ENCODE measurements at places on chromosomes 13 and 19.

- DNase-seq, result no peak
These were observed 7.0 kb upstream of the SEMA6B start for GRCh38 chr19:4566402-4567051.

DNA sequence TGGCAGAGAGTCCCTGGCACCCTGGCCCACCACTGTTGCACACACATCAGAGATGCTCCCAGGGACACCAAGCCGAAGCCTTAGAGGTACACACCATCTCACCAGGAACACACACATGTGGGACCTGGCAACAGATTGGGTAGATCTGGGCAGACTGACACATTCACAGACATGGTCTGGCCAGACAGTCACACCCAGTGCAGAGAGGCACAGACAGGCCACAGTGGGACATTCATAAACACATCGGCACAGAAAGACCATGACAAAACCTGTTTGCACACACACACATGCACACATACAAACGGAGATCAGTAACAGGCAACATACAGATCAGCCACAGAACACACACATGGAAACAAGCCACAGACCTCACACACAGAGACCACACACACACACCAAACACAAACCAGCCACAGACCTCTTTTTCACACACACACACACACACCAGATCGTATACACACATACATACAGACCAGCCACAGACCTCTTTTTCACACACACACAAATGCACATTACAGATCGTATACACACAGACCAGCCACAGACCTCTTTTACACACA is 6.3 kb upstream of the JUNB start:
- no peak for DNase-seq

- peak; percentile 40 for DNase-seq
These were observed 69.8 kb downstream of the SIAH3 start for GRCh38 chr13:45781553-45782326.

DNA sequence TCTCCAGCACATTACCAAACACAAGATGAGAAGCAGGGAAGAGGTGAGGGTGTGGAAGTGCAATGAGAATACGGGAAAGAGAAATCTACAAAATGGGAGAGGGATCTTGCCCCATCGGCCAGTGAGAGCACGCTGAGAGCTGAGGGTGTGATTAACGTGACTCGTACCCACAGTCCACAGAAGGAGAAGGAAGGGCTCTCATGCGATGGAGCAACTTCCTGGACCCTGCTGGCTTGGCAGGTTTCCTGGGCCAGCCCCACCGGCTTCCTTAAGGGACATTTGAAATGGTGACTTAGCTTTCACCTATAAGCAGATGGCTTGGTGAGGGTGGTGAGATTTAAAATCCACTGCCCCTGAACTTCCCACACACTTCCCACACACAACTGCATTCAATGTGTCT is 740.1 kb downstream of the UQCRFS1 start:
- no peak for DNase-seq

- DNase-seq, result no peak
These were observed 4.8 kb downstream of the TPT1 start for GRCh38 chr13:45336025-45336800.

- no peak for DNase-seq
These were observed 511.8 kb upstream of the NBEA start for GRCh38 chr13:34430294-34430693.

GRCh38 chr19:5927441-5927821 is 13.4 kb downstream of the CAPS start:
- DNase-seq, result no peak
